ENCODE measurements at places on chromosomes 5 and 9. TPM values are rescaled to one million over a fixed set of nuclear protein-coding genes. Genes with fewer than 3 reads are reported as not detected.

- DNase-seq = no peak
These were observed 189.8 kb downstream of the PCSK1 start for GRCh38 chr5:96243203-96243602.

The TRAF1 gene
- 2.9 TPM for total RNA-seq

- no peak for DNase-seq
These were observed 5.1 kb upstream of the SEPTIN8 start for GRCh38 chr5:132782101-132782500.

The TRIM36 gene
- total RNA-seq = 0.15 TPM

DNA sequence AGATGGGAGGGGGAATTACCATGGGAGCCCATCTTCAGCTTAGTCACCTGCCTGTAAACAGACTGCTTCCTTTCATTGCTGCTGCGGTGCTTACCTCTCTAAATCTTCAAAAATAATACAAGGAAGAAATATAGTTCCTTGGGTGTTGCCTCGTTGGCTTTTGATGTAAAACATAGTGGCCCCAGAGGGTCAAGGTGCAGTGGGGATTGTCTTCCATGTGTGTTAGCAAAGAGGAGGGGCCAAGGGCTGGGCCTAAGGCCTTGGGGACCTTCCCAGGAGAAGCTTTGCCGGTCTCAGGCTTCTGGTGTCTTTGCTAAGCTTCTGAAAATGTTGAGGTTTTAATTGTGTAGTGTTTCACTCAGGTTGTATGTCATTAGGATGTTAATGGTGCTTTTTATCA lies 90.0 kb downstream of the PDE8B start:
- no peak for DNase-seq

DNA sequence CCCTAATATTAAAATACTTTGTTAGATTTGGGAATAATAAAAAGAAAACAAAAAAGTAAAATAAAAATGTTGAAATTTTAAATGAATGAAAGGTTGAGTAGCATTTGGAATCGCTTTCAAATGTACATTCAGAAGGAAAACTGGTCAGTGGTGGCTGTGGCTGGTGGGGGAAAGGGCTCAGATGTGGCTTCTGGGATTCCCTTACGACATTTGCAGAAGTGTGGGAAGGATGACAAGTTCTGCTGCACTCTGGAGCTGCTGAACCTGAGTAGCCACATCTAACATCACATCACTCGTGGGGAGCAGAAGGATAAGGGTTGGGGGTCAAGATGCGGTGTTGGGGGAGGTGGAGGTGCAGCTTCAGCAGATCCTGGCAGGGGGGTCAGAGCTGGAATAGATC lies 25.6 kb upstream of the CAST start:
- no peak for DNase-seq

GRCh38 chr9:128718475-128718874 lies 5.5 kb downstream of the ZDHHC12 start:
- no peak for DNase-seq

DNA sequence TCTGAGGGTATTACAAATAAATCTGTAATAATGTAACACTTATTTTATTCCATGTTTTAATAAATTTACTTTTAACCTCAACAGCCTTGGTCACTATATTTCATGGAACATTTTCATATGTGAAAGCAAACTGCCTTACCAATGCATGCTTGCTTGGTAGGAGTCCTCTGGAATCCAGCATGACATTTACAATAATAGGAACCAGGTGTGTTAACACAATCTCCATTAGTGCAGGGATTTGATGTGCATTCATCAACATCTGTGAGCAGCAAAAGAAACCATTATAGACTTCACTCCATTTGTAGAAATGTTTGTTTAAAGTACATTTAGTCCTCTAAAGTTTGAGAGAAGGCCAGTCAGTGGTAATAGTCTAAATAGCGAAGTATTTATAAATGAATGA lies 159.4 kb downstream of the FBN2 start:
- DNase-seq = no peak

DNA sequence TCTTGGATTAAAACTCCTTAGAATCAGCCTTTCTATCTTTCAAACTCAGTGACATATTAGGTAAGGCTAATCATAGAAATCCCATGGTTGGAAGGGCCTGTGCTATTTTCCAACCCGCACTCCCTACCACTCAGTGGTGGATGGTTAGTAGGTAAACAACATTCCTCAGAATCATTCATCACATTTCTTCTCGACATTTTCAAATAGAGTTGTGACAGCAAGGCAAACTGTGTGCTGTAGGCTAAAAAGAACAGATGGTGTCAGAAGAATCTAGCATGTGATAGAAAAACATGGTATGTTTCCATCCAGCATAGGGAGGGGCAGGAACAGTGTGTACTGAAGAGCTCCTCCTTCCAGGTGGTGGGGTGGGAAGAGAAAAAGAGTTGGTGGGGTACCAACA lies 227.3 kb upstream of the NMUR2 start:
- no peak for DNase-seq

DNA sequence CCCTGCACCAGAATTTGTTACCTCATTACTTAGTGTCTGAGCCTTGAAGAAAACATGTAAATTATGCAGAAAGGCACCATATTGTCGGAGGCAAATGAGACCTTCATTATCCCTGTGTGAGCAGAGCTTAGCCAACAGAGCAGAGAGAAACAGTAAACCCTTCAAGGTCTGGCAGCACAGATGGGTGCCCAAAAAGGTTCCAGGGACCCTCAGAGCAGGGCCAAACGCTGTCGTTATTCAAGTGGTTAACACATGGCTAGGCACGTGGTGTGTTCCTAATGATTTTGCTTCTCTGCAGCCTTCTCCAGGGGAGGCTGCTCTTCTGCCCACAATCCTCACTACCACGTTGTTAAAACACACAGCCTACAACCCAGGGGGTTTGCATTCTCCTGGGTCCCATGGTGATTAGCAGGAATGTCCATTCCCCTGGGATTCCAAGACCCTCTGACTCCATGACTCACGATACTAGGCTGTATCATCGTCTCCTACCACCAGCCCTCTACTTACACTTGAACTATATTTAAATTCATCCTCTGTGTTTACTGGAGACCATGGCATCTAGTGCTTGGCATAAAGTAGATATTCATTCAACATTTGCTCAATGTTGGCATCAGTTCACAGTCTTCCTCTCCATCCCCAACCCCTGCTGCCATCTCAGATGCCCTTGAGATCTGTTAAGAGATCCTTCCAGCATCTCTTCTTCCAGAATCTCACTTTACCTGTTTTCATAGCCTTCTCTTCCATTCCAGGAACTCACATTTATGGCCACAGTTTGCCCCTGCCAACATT lies 174.5 kb upstream of the RAD23B start:
- no peak for DNase-seq

- DNase-seq = no peak
These were observed 83.7 kb downstream of the GALNT10 start for GRCh38 chr5:154273963-154274827.

The PKD2L2 gene
- total RNA-seq = 0.50 TPM

DNA sequence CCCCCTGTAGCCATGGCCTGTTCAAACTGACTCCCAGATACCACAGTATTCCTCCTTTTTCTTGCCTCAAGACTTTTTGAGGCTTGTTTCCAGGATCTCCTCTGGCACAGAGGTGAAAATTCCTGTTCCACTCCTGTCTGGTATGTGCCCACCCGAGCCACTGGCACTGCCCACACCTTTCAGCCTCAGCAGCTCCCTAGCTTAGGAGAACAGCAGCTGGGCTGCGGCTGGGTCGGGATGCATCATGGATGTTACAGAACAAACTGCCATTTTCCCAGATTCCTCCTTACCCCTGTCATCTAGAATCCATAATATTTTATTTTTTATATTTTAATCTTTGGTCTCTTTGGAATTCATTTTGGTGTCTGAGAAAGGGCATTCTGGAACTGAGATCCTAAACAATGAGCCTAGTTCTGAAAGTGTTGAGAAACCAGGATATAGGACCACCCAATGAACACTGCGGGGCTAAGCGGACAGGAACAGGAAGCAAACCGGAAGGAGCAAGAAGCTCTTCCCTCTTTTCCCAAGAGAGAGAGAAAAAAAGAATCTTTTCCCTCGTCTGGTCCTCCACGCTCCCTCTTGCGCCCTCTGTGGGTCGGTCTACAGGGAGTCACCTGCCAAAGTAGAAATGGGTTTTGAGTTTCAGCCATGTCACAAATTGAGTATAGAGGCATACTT lies 12.5 kb downstream of the OR2S2 start:
- no peak for DNase-seq

GRCh38 chr5:98275980-98276379 lies 497.5 kb upstream of the RGMB start:
- DNase-seq = no peak

The KIF4B gene
- total RNA-seq = 0.13 TPM

DNA sequence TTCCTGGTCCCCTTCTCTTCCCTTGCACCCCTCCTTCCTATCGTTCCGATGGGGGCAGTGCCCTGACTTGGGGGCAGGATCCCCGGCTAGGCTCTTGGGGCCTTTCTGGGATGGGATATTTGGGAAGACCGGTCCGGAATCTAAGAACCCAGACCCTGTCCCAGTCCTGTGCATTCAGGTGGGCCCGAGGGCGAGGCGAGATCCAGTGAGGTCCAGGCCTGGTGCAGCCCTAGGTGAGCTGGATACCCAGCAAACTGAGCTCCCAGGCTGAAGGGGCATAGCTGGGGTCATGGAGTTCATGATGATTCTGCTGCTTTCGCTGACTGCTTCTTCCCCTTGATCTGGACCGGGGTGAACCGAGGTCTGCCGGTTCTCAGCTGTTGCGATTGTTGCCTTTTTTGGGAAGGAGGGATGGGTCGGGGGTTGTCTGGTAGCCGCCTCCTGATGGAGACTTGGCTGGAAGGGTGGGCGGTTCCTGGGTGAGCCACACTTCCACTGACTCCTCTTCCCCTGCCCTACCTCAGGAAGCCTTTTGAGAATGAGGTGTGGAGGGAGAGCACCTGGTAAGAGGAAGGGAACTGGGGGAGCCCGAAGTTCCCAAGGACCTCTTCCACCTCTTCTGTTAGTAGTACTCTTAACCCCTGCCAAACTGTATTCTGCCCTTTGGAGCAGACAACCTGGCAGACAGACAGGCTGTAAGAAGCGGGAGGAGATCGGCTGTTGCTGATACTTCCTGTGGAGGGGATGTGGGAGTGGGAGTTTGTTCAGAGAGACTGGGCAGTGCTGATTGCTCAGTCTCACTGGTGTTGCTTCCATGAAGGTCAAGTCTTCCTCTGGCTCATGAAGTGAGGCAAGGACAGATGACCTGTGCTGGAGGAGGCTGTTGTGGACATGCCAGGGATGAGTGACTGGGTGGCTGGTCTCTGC lies 1.0 kb downstream of the LRRC8A start:
- DNase-seq = no peak

The GABRA1 gene
- not detected for total RNA-seq

DNA sequence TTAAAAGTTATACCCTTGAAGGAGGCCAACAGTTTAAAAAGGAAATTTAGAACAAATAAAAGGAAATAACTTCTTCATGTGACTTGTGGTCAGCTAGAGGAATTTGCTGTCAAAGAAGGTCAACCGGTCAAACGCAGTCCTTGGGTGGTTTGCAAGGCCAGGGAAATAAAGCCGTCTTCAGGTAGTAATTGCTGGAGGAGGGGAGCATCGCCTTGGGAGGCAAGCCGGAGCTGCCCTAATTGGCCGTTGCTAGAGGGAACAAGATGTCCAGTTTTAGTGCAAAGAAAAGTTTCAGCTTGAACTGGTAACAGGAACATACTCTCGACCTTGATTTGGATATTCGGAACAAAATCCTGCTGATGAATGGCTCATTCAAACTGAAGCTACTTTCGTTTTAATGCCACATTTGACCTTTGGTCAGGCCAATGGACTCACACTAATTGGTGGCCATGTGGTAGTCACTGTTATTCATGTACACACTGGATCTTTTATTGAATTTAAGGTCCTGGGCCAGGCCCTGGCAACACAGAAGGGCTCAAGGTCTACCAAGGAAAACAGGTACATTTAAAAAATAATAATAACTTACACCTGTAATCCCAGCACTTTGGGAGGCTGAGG lies 47.0 kb upstream of the MYO10 start:
- DNase-seq = no peak

- DNase-seq = no peak
These were observed 44.1 kb downstream of the TJP2 start for GRCh38 chr9:69218166-69218565.

- no peak for DNase-seq
These were observed 20.9 kb downstream of the NDUFA8 start for GRCh38 chr9:122138560-122139268.

The ANAPC2 gene
- 92.1 TPM for total RNA-seq

DNA sequence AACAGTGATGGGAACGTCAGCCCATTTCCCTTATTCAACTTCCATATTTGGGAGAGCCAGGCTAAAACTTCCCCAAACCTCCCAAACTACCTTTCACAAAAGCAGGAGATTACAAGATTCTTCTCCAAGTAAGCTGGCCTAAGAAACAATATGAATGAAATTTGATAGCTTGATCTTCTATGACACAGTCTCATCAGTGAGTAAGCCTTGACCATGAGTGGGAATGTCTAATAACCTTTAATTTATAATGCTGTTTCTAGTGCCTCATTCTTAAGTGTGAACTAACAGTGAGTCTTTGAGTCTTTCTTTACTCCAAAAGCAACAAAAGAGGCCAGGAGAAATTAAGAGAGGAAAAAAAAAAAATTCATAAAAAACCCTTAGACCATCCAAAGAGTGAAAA lies 1379.9 kb downstream of the EFNA5 start:
- no peak for DNase-seq

DNA sequence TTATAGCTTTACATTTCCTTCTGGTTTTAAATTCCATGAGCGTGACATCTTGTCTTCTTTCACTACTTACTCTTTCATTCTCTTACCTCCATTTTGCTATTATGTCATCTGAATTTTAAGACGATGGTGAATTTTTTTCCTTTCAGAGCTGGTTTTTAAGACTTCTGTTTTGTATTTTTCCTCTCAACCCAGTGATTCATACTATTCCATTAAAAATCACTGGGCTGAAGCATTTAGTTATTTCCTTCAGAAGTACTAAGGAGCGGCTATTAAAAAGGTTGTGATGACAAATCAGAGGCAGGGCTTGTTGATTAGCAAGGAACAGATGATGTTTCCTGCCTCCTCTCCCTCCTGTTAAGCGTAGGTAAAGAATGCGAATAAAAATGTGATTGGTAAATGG lies 16.5 kb downstream of the AGXT2 start:
- no peak for DNase-seq

- no peak for DNase-seq
These were observed 5.0 kb downstream of the CDC42SE2 start for GRCh38 chr5:131268758-131269370.

The ARHGEF39 gene
- total RNA-seq = 15.6 TPM

The SPATA31D4 gene
- total RNA-seq = not detected

- no peak for DNase-seq
These were observed 51.8 kb downstream of the ATG10 start for GRCh38 chr5:82023644-82024043.
